SK-N-DZ (cell line): ENCODE measurements at places on chromosomes 3 and 15.

DNA sequence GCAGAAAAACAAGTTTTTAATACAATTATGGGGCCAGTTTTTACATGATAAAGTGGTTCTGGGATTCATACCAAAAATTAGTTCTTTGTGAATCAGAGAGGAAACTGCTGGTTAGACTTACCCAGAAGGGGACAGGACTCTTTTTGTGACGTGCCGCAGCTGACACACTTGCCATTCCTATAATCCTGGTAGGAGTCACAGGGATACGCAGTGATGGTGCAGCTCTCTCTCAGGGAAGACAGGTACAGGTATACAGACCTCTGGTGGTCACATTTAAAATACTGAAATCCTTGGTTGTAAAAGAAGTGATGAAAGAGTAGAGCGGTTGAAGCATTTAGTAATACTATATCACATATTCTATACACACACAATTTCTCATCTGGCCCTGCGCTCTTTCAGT, 20.2 kb upstream of the TMEM41A start:
- DNase-seq, result peak; percentile 34

DNA sequence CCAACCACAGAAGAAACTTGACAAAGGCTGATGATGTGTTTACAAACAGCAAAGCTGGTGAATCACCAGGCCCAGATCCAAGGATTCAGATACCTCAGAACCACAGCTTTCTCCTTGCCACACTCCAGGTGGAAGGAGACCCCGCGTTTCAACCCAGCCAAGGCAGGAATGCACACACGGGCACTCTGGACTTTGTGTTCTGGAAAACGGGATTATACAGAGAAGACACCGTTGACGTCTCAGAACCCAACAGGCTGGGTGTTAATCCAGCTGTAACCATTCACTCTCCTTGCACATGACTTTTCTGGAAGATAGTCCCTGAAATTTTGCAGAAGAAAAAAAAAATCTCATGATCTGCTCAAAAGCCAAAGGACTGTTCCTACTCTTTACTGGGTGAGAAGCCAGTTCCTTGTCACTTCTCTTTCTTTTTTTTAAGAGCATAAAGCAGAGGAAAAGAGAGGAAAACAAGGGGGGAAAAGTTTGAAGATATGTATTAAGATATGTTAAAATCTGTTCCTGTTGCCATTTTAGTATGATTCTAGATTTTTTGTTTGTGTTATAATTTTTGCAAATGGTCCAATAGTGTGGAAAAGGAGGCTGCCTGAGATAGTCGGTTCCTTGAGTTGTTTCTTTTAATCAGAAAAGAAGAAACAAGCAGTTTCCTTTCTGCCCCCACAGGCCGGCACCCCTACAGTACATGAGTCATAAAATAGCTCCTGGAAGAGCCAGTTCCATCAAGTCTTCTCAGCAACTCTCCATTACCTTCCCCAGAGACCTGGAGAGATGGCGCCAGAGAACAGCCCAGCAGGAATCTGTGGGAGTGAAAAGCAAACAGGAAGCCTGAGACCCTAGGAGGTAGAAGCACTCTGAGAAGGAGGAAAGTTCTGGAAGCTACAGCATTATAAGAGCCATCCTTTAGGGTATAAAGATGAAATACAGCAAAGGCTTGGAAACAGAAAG, 73.1 kb downstream of the RORA start:
- no peak for DNase-seq

DNA sequence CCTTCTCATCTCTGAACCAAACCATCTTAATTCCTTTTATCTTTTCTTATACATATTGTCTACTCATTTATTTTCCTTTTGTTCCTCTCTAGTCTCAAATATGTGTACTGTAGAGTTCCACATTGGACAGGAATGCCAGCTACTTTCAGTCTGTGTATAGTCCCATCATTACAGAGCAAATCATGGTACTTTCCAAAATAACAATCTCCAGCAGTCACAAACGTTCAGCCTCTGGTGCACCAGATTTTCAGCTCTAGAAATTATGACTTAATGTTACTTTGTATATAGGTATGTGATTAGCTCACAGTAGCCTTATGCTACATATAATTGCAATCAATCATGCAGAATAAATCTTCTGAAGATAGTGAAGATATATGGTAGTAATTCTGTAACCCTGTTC, 32.5 kb upstream of the TM4SF4 start:
- DNase-seq, result no peak

- DNase-seq, result no peak
Measured at GRCh38 chr15:76756381-76756780, 148.8 kb downstream of the SCAPER start.

DNA sequence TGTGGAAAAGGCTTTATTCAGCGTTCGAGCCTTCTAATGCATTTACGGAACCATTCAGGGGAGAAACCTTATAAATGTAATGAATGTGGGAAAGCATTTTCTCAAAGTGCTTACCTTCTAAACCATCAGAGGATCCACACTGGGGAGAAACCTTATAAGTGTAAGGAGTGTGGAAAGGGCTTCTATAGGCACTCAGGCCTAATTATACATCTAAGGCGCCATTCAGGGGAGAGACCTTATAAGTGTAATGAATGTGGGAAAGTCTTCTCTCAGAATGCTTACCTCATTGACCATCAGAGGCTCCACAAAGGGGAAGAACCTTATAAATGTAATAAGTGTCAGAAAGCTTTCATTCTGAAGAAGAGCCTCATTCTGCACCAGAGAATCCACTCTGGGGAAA, 6.2 kb upstream of the ZNF35 start:
- no peak for DNase-seq

DNA sequence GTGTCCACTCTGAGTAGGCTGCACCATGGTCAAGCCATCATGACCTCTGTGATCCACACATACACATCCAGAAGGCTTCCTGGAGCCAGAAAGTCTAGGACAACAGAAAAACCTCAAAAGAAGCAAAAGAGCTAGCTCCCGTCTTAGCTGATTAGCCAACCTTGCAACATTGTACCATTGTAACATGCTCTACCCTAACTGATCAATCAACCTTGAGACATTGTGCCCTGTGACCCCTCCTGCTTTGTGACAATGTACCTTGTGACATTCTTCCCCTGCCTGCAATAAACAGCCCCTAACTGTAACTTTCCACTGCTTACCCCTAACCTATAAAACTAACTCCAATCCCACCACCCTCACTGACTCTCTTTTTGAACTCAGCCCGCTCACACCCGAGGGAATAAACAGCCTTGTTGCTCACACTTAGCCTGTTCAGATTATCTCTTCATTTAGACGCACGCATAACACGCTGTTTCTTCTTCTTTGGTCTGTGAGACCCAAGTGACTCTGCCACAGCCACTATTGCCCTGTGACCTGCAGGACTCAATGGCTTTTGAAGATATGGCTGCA, 1104.6 kb downstream of the OTOL1 start:
- no peak for DNase-seq

- DNase-seq, result peak; percentile 78
Measured at GRCh38 chr3:32296251-32297204, 58.0 kb downstream of the CMTM8 start.

GRCh38 chr3:54899273-54899672, 28.6 kb downstream of the LRTM1 start:
- DNase-seq, result no peak

DNA sequence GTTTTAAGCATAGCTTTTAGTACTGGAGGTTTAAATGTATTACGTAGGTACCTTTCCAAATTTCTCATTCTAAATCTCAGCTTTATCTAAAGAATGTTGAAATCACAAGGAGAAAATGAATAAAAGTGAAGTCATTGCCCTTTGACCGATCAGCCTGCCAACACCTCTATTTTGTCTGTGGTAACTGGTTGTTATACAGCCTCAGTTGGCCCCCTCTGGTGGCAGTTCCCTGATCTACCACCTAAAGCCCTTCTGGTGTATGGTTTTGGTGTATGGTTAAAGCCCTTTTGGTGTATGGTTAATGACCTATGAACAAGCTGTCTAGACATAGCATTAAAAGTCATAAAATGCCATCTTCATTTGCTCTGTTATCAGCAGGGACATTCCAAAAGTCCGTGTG, 378.2 kb upstream of the AZI2 start:
- DNase-seq, result peak; percentile 51

DNA sequence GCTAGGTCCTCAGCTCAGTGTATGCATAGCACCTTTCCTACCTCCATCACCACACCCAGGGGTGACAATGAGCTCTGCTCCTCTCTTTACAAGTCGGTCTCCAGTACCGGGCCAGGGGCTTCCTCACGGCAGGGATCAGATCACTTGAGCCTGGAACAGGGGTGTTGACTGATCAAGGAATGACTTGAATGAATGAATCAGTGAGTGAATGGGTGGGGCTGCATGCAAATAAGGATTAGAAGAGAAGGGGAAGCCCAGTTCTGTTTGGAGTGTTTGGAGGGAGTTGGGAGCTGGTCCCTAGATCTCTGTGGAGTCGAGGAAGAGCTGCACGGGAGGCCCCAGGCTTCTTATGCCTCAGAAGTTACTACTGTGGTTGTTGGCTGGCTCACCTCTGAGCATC, 87.0 kb downstream of the TMEM266 start:
- DNase-seq, result no peak

GRCh38 chr3:128464188-128464587, 2.5 kb downstream of the DNAJB8 start:
- DNase-seq, result no peak

GRCh38 chr15:74349241-74349778, 18.1 kb downstream of the CYP11A1 start:
- no peak for DNase-seq

- no peak for DNase-seq
Measured at GRCh38 chr15:100787567-100788417, 91.8 kb upstream of the ALDH1A3 start.
